ENCODE measurements at places on chromosomes 11 and 22. TPM values are rescaled to one million over a fixed set of nuclear protein-coding genes. Genes with fewer than 3 reads are reported as not detected.

- DNase-seq: no peak
Observed at GRCh38 chr11:68354148-68354872, 41.9 kb downstream of the LRP5 start.

- no peak for DNase-seq
Observed at GRCh38 chr11:65917434-65918210, 1.2 kb downstream of the C11orf68 start.

- no peak for DNase-seq
Observed at GRCh38 chr22:44085743-44086270, 61.7 kb downstream of the PARVB start.

DNA sequence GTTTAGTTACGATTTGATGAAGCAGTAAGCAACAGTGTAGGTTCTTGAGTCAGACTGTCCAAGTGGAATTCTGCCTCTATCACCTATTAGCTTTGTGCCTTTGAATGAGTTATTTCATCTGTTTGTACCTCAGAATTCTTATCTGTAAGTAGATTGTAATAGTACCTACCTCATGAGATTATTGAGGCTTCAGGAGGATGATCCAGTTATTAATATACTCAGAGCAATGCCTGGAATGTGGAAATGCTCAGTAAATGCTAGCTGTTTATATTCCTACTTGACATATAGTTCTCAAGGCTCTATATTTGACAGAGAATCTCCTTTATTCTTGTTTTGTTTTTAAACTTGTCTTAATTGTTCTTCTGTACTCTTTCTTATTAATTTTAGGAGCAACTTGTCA, 70.1 kb downstream of the SFI1 start:
- no peak for DNase-seq

Gene MRGPRX3
- not detected for total RNA-seq

Gene POU2AF3
- not detected for total RNA-seq

Gene MRGPRE
- total RNA-seq: not detected

Gene P2RY6
- not detected for total RNA-seq

All from activated T-cell treated with anti-CD3 and anti-CD28 coated beads, Interleukin-2, amount 50 U/mL, for 4 hours (primary cell).